ENCODE measurements at places on chromosomes 3 and 15. TPM values are rescaled to one million over a fixed set of nuclear protein-coding genes. Genes with fewer than 3 reads are reported as not detected.

GRCh38 chr15:65893060-65893459 is 23.8 kb downstream of the RAB11A start:
- peaks cover 3% of the 10 kb centered on the region for H3K36me3 ChIP-seq
- H3K27ac ChIP-seq = no peak overlapping the region
- no peaks in the 10 kb centered on the region for H3K27me3 ChIP-seq

The CEMIP gene
- 0.02 TPM for polyA plus RNA-seq

- DNase-seq = no peak
- H3K27ac ChIP-seq = no peak overlapping the region
- H3K4me3 ChIP-seq = no peak overlapping the region
- H3K36me3 ChIP-seq = no peaks in the 10 kb centered on the region
- no peaks in the 10 kb centered on the region for H3K27me3 ChIP-seq
- no peaks in the 10 kb centered on the region for H3K4me1 ChIP-seq
Observed at GRCh38 chr3:170953736-170954135, 45.3 kb upstream of the EIF5A2 start.

The SCN11A gene
- polyA plus RNA-seq = not detected

DNA sequence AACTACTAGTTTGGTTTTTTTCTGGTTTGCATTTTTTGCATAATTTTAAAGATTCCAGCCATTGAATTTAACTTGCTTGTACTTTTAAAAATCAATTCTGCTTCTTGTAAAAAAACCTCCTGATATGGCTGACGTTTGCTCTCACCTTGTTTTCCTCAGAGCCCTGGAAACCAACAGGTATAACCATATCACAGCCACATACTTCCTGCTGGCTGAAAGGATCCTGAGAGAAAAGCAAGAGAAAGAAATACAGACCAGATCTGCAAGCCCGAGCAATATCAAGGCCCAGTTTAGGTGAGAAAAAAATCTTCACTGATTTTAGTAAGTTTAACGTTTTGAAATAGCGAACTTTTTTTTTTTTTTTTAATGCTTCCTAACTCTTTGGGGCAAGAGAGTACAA is 56.8 kb downstream of the SNRK start:
- DNase-seq = peak; percentile 28
- H3K4me3 ChIP-seq = no peak overlapping the region
- no peaks in the 10 kb centered on the region for H3K27me3 ChIP-seq
- no peak overlapping the region for H3K27ac ChIP-seq

DNA sequence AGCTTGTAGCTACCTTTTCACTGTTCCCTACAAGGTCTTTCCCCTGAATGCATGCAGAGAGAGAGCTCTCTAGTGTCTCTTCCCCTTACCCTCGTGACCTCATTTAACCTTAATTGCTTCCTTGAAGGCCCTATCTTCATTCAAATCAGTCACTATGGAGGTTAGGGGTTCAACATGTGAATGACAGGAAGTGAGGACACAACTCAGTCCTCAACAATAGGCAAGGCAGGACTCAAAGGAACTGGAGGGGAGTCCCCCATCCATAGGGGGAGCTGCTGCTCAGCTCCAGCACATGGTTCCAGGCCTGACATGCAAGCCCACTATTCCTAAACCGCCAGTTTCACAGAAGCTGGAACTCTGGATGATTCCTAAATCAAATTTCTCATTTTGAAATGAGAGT is 33.8 kb upstream of the GYG1 start:
- no peaks in the 10 kb centered on the region for H3K4me1 ChIP-seq
- no peak overlapping the region for H3K27ac ChIP-seq
- H3K27me3 ChIP-seq = no peaks in the 10 kb centered on the region
- no peak overlapping the region for H3K4me3 ChIP-seq
- no peak for DNase-seq

The CCNL1 gene
- 65.4 TPM for polyA plus RNA-seq

The POLQ gene
- polyA plus RNA-seq = 0.04 TPM

The ALDH1L1 gene
- polyA plus RNA-seq = not detected

The PTH1R gene
- polyA plus RNA-seq = not detected

- no peaks in the 10 kb centered on the region for H3K4me1 ChIP-seq
- no peak overlapping the region for H3K27ac ChIP-seq
- H3K36me3 ChIP-seq = no peaks in the 10 kb centered on the region
- no peak overlapping the region for H3K4me3 ChIP-seq
- H3K27me3 ChIP-seq = no peaks in the 10 kb centered on the region
Observed at GRCh38 chr15:74350295-74351275, 16.9 kb downstream of the CYP11A1 start.

GRCh38 chr15:68550004-68550403 is 28.8 kb upstream of the CORO2B start:
- no peak for DNase-seq
- peaks cover 3% of the 10 kb centered on the region for H3K27me3 ChIP-seq
- H3K4me1 ChIP-seq = no peaks in the 10 kb centered on the region
- no peak overlapping the region for H3K27ac ChIP-seq
- H3K4me3 ChIP-seq = no peak overlapping the region

- no peak for DNase-seq
- H3K27ac ChIP-seq = no peak overlapping the region
- no peaks in the 10 kb centered on the region for H3K27me3 ChIP-seq
- no peak overlapping the region for H3K4me3 ChIP-seq
- H3K36me3 ChIP-seq = no peaks in the 10 kb centered on the region
- no peaks in the 10 kb centered on the region for H3K4me1 ChIP-seq
Observed at GRCh38 chr15:95814908-95815307, 515.6 kb upstream of the NR2F2 start.

DNA sequence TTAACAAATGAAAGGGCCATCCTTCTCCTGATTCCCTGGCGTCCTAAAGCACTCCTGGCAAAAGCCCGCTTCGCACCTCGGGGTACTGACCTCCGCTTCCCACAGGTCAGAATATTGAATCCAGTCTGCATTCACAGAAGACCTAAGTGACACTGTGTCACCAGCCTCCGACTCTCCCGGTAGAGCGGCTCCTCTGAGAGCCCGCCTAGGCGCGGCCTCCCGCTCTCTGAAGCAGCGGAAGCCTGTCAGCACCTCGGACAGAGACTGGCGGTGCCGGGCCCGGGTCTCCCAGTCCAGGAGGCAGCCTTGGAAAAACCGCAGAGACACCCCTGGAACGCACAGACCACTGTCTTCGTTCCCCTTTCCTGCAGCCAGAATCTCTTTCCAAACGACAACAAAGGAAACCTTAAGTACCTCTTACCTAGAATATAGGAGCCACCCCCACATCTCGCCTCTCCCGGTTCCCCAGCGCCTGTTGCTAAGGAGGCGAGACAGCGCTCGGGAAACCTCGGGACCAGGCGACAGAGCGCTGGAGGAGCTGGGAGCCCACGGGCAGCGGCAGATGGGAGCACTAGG is 1.2 kb downstream of the GABRB3 start:
- DNase-seq = no peak
- H3K4me3 ChIP-seq = no peak overlapping the region
- no peaks in the 10 kb centered on the region for H3K27me3 ChIP-seq
- H3K36me3 ChIP-seq = no peaks in the 10 kb centered on the region

DNA sequence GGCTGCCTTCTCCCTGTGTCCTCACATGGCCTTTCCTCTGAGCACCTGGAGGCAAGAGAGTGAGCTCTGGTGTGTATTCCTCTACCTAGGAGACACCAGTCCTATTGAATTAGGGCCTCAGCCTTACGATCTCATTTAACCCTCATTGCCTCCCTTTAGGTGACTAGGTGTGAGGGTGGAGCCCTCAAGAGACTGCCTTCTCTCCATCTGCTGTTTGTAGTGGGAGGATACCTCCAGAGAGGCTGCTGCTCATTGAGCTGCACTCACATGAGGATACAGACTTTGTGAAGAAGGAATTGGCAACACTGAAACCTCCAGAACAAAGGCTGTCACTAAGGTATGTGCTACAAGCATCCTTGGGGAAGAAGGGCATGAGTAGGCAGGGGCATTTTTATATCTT is at the start of gene CCR8:
TSS of gene CCR8 (plus strand) at position 217 of the 400 bp plus-strand sequence. CDS start 2,623 bp downstream, outside the sequence.
- H3K27me3 ChIP-seq = no peaks in the 10 kb centered on the region
- DNase-seq = no peak
- no peak within 1 kb of the TSS for H3K4me3 ChIP-seq
- no peaks in the 10 kb centered on the region for H3K36me3 ChIP-seq
- H3K4me1 ChIP-seq = no peaks in the 10 kb centered on the region

The PLA2G4E gene
- polyA plus RNA-seq = not detected

GRCh38 chr3:68062926-68063325 is 408.5 kb upstream of the SUCLG2 start:
- no peak overlapping the region for H3K27ac ChIP-seq
- no peak for DNase-seq
- H3K4me1 ChIP-seq = no peaks in the 10 kb centered on the region
- H3K27me3 ChIP-seq = no peaks in the 10 kb centered on the region
- H3K36me3 ChIP-seq = no peaks in the 10 kb centered on the region

DNA sequence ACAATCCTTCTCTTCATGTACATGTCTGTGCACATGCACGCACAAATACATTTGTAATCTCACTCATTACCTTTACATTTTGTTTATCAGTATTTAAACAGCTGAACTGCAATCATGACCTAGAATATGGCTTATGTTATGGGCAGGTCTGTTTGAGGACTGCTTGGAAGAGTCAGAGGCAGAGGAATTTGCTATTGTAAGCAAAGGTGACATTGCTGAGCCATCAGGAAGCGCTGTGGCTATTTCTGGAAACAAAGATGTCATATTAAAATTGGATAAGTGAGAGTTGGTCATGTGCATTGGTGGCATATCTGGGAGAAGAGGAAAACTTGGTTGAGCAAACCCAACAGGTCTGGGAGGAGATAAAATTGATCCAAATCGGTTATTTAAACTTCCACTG is 41.6 kb downstream of the USF3 start:
- no peaks in the 10 kb centered on the region for H3K36me3 ChIP-seq
- no peaks in the 10 kb centered on the region for H3K27me3 ChIP-seq
- H3K4me1 ChIP-seq = no peaks in the 10 kb centered on the region
- H3K4me3 ChIP-seq = no peak overlapping the region
- DNase-seq = no peak
- H3K27ac ChIP-seq = no peak overlapping the region

DNA sequence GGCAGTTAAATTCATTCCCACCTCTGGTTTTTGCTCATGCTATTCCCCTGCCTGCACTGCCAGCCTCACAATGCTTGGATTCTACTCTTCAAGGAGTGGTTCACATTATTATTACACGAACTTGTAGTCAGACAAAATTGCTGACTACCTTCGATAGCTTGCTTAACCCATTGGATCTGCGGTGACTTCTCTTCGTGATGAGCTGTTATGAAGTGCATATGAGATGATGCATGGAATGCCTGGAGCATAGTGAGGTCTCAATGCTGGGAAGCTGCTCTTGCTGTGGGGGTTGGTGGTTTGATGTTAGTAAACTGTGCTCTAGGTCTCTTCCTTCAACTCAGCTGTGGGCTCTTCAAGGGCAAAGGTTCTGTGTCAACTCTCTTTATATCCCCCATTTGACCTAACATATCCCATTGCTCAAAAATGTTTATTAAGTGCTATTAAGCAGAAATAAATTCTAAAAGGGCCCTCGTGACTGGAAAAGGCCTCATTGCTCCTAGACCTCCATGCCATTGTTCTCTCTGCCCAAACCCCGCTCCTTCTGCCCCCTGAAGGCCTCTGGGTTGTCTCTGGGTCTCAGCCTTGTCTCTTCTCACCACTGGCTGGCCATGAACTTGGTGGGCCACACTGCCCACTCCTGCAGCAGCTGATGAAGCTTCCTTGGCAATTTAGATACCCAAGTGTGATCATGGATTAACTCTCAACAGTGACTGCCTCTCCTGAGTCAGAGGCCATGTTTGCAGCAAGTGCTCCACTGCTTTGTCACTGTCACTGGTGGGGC is 4.5 kb upstream of the SLCO2A1 start:
- no peak for DNase-seq
- no peak overlapping the region for H3K27ac ChIP-seq
- H3K27me3 ChIP-seq = no peaks in the 10 kb centered on the region
- no peaks in the 10 kb centered on the region for H3K36me3 ChIP-seq
- H3K4me3 ChIP-seq = no peak overlapping the region

DNA sequence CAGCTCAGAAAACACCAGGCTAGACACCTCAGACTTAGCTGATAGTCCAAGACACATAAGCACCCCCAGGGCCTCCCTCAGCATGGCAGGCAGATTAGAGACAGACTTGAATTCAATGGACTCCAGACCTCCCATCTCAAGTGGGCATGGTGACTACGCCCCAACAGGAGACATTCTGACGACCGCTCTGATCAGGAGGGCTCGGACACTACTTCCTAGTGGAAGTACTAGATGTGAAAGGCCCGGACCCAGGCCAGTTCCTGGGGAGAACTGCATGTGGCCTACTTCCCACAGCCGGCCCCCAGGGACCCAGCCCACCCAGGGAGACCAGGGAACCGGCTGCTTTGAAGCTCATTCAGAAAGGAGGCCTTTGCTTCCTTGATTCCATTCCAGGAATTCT is 16.9 kb downstream of the POC1A start:
- H3K4me1 ChIP-seq = no peaks in the 10 kb centered on the region
- H3K4me3 ChIP-seq = no peak overlapping the region
- DNase-seq = no peak
- H3K27ac ChIP-seq = no peak overlapping the region
- H3K27me3 ChIP-seq = no peaks in the 10 kb centered on the region
- H3K36me3 ChIP-seq = no peaks in the 10 kb centered on the region

GRCh38 chr15:94387442-94387841 is 156.1 kb downstream of the MCTP2 start:
- H3K27me3 ChIP-seq = no peaks in the 10 kb centered on the region
- H3K4me3 ChIP-seq = no peak overlapping the region
- H3K27ac ChIP-seq = no peak overlapping the region
- DNase-seq = no peak

The CCDC54 gene
- polyA plus RNA-seq = not detected

GRCh38 chr3:147816752-147817151 is 407.6 kb downstream of the ZIC1 start:
- H3K36me3 ChIP-seq = no peaks in the 10 kb centered on the region
- DNase-seq = no peak
- no peak overlapping the region for H3K27ac ChIP-seq
- no peak overlapping the region for H3K4me3 ChIP-seq
- H3K27me3 ChIP-seq = no peaks in the 10 kb centered on the region

The ROPN1B gene
- not detected for polyA plus RNA-seq

The IFRD2 gene
- 57.2 TPM for polyA plus RNA-seq
